ENCODE measurements at places on chromosomes 1 and 21. TPM values are rescaled to one million over a fixed set of nuclear protein-coding genes. Genes with fewer than 3 reads are reported as not detected.

DNA sequence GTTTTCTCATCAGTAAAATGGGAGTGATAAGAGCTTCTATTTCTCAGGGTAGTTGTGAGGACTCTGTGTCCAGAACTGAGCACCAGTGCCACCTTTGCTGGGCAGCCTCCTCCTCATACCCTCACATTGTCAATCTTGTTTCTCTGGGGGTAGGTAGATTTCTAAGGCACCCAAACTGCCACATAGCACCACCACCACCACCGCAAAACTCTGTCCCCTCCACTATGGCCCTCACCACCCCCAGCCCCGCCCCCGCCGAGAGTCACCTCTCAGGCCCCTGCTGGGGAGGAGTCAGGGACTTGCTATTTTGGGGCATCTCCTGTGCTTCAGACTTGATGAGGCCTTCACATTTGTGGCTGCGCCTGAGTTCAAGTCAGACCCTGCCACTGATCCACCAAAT, 549.2 kb downstream of the PTPRU start:
- no peak for DNase-seq

DNA sequence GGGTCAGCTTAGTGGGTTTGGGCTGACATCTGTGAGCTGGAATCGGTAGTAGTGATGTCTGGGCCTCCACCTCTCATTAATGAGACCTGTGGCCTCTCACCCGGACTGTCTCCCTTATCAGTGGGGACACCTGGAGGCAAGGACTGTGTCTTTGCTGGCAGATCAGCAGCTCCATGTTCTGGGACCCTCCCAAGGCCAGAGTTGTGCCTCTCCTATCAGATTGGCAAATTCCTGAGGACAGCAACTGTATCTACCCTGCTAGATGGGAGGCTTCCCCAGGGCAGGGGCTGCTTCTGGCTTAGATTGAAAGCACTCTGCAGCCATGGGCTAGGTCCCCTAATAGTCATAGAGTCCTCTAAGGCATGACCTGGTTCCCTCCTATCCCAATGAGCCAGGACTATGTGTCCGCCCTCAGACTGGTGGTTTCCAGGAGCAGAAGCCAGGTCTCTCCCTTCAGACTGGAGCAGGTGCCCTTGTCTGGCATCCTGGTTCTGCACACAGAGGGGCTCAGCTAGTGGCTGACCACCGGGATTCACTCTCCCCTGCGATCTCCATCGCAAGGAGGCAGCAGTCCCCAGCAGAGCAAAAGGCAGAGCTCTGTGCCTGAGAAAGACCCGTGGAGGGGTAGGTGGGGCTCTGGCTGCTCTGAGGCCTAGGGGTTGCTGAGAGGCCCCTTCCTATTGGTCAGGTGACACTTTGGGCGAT, 5.8 kb downstream of the DRAXIN start:
- no peak for DNase-seq

DNA sequence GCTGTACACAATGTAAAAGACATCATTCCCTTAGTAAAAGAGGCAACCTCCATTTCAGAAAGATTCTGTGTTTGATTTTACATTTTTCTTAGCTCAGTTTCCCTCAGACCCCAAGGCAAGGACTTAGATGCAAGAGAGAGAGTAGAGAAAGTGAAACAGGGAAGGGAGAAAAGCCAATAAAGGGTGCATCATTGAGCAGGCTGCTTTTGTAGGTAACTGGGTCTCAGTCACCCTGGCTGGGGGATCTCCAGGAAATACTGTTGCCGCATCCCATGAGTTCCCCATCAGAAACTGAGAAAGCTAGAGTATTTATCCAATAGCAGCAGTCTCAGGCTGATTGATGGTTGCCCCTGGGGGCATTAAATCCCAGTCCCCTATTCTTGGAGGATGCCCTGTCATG, 23.1 kb upstream of the DNAH14 start:
- DNase-seq = no peak

DNA sequence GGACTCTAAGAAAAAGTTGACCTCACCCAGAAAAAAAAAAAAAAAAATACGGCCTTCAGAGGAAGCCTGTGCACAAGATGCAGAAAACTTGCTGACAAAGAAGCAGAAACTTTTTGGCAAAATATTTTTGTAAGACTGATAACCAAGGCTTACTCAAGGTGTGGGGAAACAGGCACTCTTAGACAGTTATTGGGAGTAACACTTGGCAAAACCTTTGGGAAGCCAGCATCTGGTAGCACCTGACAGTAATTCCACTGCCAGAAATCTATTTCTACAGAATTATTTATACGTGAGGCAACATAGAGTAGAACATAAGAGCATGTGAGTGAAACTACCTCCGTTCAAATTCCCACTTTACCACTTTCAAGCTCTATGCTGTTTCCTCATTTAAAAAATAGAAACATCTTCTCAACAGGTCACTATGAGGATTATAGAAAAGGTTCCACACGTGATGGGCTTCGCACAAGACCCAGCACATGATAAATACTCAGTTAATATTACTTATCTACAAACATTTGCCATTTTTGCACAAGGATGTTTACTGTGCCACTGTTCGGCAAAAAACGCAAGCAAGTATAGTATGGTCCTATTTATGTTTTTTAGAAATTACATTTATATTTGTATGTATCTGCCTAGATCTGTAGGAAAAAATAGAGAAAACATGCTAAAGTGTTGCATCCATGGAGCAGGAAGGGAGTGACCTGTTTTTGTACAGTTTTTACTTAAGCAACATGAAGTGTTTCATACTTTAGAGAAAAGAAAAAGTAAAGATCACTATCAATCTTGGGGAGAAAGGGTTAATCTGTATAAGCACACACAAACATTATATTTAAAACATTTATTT, 22.2 kb downstream of the MRPL39 start:
- no peak for DNase-seq

DNA sequence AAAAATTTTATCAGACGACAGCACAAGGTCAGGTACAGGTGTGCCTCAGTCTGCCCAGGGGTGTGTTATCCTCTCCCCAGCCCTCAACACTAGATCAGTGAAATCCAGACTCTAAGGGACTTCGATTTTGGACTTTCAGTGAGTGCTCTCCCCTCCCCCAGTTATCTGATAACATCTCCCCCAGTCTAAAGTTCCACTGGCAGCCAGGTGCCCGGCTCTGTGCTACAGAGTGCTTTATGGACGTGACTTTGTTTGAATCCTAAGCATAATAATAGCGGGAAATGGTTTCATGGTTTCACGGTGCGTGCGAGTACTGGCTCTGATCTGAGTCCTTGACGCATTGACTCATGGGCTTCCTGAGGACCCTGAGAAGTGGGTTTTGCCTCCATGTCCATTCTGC, 3.2 kb downstream of the SPSB1 start:
- DNase-seq = no peak

DNA sequence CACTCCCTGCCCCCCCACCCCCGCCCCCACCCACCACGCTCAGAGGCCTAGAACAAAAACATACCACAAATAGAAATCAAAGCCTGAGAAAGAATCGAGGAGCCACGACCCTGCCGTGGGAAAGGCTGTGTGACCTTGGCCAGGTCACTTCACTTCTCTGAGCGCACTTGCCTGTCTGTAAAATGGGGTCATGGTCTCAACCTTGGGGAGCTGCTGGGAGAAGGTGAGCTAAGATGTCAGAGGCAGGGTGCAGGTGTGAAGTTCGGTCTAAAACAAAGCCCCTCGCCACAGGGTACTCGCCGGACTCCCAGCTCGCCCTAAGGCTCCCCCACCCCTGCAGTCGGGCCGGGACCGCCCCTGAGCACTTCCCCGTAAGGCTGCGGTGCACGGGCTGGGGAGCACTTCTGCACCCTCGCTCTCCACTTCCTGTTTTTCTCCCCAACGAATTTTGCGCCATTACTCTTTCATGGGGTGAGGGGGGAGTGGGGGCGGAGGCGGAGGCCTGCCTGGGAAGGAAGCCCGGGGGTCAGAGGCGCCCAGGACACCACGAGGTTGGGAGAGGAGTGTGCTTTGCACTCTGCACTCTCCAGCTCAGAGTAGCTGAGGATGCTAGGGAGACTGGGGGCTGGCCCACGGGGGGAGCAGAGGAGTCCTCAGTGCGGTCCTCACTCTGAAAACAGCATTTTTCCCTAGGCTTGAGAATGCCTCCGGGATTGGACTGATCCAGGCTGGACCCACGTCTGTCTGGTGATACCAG, 21.9 kb upstream of the PIK3CD start:
- DNase-seq = no peak

DNA sequence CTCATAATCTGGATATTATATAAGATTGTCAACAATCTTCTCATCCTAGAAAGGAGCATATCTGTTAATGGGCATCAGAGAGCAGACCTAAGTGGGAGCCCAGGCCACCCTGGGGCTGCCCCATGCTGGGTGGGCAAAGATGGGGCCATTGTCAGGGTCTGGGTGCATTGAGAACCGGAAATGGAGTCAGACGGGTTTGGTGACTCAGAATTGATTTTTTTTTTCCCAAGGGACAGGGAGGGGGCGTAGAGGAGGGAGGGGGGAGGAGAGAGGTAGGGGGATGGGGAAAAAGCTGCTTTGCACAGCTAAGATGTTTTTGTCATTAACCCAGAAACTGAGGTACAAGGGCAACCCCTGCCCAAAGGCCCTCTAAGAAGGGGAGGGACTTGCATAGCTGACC, 1.3 kb downstream of the ATXN7L2 start:
- DNase-seq = no peak

Gene FNBP1L
- 22.8 TPM for total RNA-seq

GRCh38 chr1:222995236-222995580, 147.8 kb downstream of the TLR5 start:
- no peak for DNase-seq

Gene GORAB
- total RNA-seq = 8.9 TPM

Gene SPRR5
- total RNA-seq = not detected

GRCh38 chr1:84504580-84505492, 1.4 kb upstream of the SPATA1 start:
- DNase-seq = no peak

- DNase-seq = no peak
These were observed 233.4 kb downstream of the TM2D1 start for GRCh38 chr1:61491497-61491896.

DNA sequence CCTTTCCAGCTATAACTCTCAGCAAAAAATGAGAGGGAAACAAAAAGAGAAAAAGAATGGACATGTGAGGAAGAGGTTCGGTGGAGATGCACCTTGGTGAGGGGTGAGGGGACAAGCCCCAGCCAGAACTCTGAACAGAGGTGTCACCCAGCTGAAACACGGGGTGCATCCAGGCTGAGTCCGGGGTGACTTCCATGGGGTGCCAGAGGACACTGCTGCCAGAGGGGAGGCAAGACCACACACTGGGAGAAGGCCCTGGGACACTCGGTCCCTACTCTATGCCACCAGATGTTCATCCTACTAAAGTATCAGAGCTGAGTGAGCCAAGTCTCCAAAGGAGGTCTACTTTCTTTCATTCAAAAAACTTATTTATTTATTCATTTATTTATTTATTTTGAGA, 36.1 kb upstream of the PPP1R15B start:
- no peak for DNase-seq

Gene DPH5
- total RNA-seq = 13.1 TPM

GRCh38 chr1:16342331-16343062, 9.8 kb downstream of the FBXO42 start:
- DNase-seq = no peak

DNA sequence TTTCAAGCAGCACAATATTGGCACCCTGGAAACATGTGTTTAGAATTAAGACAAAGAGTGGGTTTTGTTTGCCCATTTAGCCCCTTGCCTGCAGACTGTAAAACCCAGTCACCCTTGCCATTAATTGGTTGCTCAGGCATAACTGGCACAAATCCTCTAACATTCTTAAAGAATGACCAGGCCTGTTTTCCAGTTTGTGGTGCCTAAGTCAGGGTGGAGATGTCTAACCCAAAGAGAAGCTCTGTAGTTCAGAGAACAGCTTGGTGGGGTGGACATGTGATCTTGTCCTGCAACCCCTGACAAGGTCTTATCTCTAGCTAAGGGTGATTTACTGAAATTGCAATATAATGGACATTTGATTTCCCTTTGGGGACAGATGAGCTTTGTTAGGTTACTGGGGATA, 8.8 kb upstream of the ANGPTL7 start:
- no peak for DNase-seq

DNA sequence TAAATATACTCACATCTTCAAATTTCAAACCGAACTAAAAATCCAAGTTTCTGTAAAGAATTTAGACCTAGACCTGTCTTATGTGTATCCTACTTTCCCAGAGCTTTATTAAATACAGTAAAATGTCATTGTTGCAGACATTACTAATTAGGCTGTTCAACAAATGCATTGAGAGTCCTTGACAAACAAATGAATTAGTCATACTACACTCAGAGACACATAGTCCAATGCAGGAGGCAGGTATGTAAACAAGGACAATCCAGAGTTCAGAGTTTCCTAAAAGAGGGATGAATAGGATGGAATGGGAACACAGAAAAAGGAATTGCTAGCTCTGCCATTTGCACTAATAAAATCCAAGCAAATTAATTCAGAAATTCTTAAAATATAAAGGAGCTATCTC, 1.6 kb upstream of the EGLN1 start:
- no peak for DNase-seq

DNA sequence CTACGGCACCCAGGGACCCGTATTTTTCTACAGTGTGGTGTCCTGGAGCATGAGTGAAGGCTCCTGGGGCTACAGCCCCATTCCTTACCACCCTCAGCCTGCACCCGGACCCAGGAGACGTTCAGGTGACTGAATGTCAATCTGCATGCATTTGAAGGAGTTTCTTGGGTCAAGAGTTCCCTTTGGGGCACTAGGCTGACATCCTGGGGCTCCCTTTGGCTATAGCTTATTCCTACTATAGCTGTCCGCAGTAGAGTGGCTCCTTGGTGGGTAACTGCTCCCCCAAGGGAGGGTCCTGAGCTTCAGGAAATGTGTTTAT, 19.9 kb upstream of the LRRN2 start:
- DNase-seq = peak; percentile 57

DNA sequence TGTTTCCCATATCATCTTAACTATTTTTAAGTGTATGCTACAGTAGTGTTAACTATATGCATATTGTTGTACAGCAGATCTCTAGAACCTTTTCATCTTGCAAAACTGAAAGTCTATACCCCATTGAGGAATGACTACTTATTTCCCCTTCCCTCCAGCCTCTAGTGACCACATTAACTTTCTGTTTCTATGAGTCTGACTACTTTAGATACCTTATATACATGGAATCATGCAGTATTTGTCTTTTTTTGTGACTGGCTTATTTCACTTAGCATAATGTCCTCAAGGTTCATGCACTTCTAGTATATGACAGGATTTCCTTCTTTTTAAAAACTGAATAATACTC, 96.5 kb upstream of the BTG3 start:
- no peak for DNase-seq

Data from mesenteric fat pad (tissue), 1 donor.